ENCODE measurements at places on chromosomes 5 and 9.

- DNase-seq: no peak
Measured at GRCh38 chr5:31235381-31235780, 41.9 kb downstream of the CDH6 start.

DNA sequence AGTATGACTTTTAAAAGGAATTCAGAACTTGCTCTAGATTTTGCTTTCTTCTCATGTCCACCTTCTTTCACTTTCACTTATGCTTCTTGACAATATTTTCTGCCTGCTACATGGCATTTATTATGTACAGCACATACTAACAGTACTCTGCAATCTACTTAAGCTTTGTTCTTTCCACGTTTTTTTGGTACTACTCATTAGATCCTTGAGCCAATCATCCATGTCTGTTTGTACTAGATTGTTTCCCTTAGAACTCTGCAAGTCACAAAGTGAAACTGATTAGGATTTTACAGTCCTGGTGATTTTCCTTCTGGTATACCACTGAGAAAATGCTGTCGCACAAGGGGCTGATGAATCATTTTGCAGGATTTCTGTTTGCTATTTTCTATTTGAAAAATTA, 78.3 kb downstream of the PARP8 start:
- no peak for DNase-seq

GRCh38 chr9:107547772-107548297, 58.3 kb upstream of the KLF4 start:
- no peak for DNase-seq

DNA sequence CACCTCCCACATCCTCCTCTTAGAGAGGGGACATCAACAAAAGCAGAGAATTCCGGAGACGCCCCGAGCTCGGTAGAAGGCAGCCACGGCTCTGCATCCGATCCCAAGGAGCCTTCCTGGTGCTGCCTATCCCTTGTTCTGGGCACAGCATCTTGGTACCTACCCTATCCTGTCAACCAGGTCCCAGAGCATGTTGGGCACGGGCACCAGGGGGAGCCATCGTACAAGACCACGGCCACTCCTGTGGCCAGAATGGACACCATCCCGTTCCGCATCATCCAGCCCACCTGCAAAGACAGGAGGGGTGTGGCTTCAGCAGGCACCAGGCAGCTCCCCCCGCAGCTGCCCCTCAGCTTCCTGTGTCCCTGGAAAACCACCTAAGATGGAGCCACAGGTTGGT, 62.7 kb upstream of the ZNF354A start:
- DNase-seq: no peak

DNA sequence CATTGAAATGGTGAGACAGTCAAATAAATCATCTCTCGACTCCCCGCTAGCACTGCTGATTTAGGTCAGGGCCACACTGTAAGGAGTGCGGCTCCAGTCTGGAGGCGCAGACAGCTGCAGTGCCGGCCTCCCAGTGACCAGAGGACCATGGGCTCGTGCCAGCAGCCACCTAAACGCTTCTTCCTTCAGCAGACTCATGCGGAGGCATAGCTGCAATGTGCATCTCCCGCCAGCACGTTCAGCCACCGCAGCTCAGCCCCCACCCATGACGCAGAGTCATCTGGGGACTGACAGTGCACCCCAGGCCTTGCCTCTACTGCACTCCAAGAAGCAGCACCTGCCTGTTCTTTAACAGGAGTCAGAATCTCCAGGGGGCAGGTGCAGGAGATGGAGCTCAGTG, 13.6 kb upstream of the MAPK9 start:
- DNase-seq: no peak
